Globus pallidus (tissue), 1 donor: ENCODE measurements at places on chromosomes 2 and 18.

DNA sequence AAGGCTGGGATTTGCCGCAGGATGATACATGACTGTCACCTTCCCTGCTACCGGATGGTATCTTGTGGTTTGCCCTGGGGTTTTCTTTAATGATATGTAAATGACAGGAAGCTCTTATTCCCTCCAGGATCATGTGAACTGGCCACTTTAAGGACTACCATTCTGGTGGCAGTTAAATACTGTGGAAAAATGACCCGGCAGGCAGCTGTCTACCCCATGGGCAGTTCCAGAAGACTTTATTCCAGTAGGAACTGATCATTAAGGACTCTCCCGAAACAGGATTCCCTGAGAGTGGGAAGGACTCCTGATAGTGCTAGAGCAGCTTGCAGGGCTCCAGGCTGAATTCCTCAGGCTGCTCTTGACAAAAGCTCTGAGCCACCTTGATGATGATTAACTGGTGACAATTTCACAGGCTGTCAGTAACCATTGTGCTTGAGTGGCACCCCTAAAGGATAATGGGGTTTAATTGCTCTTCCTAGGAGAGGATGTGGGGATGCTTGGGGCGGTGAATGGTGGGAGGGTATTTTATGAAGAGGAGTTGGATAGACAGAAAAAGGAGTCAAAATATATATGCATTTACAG is 212.0 kb downstream of the CPS1 start:
- DNase-seq, result no peak

- DNase-seq, result no peak
Measured at GRCh38 chr2:236639461-236640235, 70.0 kb downstream of the ACKR3 start.

- no peak for DNase-seq
Measured at GRCh38 chr2:221676566-221677172, 104.6 kb upstream of the EPHA4 start.

DNA sequence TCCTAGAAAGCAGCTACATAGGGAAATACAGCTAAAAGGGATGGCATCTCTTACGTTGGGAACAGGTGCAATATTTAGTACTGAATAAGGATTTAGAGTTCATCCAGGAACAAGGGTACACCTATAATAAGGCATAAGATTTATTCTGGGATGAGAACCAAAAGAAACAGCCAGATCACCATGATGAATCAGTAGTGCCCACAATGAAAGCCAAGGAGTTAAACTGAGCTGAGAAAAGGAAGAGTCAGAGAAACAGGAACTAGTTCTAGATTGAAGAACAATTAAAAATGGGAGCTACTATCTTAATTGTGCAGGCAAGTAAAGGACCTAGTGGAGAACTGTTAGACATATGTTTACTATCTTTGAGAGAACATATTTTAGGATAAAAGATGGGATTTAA is 692.3 kb downstream of the LRP1B start:
- DNase-seq, result no peak

GRCh38 chr2:104840893-104841585 is 12.9 kb upstream of the POU3F3 start:
- no peak for DNase-seq

DNA sequence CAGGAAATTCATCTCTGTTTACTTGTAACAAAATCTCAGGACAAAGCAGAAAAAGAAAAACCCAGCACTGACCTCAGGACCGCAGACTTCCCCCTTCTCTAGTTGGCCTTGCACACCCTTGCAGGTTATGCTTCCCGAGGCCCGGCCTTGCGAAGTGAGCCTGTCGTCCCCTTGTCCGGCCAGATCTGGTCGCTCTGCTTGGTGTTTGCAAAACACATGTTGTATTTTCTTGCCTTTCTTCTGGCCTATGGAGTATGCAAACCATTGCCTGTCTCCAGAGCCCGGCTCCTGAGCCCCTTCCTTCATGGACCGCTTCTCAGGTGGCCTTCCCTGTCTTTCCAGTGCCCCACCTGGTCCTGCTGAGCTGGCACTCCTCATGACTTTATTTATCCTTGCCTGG is 4.8 kb downstream of the IMPA2 start:
- DNase-seq, result no peak

DNA sequence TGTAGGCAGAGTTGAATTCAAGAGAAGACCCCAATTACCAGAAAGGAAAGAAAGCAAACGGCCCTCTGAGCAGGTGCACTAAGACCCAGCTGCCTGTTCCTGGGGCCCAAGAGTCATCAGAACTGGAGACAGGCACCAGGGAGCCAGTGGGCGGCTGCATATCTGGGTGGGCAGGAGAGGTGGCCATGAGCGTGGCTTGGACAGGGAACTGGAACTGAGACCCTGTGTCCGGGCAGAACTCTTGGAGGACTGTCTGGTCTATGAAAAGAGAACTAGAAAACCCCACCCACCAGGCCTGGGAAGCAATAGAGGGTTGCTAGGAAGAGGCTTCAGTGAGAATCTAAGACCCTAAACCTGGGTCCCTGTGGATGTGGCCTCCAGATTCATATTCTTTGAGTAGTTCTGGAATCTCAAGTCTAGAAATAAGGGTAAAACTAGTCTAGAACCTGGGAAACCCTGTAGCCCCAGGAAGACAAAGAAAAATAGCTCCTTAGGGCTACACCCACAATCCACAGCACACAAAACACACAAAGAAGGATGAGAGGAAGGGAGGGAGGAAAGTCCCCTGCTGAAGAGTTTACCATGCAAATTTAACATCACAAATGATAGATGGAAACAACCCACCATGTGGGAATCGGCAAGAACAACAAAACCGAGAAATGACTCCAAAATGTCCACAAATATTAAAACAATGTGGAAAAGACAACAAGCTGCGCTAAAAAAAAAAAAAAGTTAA is 147.0 kb downstream of the HDAC4 start:
- DNase-seq, result no peak

DNA sequence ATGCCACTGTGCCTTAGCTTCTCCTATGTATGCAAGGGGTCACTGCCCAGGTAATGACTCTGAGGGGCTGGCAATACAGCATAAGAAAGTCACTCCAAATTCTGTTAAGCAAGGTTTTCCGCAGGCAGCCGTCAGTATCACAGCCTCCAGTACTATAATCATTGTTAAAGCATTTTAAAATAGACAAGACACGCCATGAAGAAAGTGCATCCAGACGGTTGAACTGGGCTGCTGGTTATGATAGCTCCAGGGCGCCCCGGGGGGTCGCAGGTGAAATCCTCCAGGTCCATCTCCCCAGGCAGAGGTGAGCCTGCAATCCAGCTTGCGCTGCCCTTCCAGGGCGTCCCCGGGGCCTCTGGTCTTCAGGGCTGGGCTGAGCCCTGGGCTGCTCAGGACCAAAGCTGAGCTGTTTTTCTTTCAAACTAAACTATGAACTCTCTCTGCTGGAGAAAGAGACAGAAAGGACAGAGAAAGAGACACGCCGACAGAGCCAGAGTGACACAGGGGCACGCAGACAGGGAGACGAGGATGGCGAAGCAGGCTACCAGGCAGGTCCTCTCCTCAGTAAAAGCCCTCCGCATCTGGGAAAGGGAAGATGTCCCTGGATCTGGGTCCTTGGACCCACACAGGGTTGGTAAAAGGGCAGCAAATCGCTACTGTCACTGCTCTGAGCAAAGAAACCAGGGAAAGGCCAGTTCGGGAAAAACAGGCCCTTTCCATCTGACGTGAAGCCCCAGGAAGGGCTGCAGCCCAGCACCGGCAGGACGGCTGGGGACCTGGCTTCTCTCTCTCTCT is 2.1 kb upstream of the TWIST2 start:
- no peak for DNase-seq

DNA sequence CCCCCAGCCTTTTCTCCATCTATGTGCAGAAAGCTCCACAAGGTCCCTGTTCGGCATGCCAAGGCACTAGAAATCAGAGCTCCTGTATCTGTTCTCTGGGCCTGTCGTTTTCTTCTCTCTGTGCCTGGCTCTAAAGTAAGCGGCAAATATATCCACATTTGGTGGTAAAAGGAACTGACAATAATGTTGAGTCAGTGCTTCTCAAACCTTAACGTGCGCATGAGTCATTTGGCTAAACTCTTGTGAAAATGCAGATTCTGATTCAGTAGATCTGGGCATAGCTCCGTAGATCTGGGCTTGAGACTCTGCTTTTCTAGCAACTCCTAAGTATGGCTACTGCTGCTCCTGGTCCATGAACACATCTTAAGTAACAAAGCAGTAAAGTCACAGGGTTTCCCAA is 16.5 kb upstream of the ACSL3 start:
- DNase-seq, result no peak

GRCh38 chr2:54279385-54279784 is 23.4 kb upstream of the TSPYL6 start:
- DNase-seq, result no peak

GRCh38 chr2:142472382-142472781 is 341.6 kb upstream of the LRP1B start:
- no peak for DNase-seq

- DNase-seq, result no peak
Measured at GRCh38 chr2:170282851-170283250, 104.9 kb downstream of the MYO3B start.

- DNase-seq, result no peak
Measured at GRCh38 chr18:63467699-63468098, 9.1 kb upstream of the SERPINB5 start.

- peak; percentile 2 for DNase-seq
Measured at GRCh38 chr2:135473567-135473966, 57.5 kb downstream of the ZRANB3 start.

GRCh38 chr2:227759411-227760118 is 13.9 kb downstream of the SCYGR8 start:
- DNase-seq, result no peak

GRCh38 chr18:63099848-63100629 is 219.5 kb downstream of the BCL2 start:
- DNase-seq, result no peak

GRCh38 chr2:144320491-144320890 is 199.4 kb downstream of the ZEB2 start:
- DNase-seq, result no peak

GRCh38 chr18:12362473-12363174 is 14.4 kb downstream of the AFG3L2 start:
- no peak for DNase-seq

- DNase-seq, result no peak
Measured at GRCh38 chr2:43070030-43070429, 156.4 kb downstream of the ZFP36L2 start.

- no peak for DNase-seq
Measured at GRCh38 chr2:28135324-28135723, 244.8 kb downstream of the BABAM2 start.

DNA sequence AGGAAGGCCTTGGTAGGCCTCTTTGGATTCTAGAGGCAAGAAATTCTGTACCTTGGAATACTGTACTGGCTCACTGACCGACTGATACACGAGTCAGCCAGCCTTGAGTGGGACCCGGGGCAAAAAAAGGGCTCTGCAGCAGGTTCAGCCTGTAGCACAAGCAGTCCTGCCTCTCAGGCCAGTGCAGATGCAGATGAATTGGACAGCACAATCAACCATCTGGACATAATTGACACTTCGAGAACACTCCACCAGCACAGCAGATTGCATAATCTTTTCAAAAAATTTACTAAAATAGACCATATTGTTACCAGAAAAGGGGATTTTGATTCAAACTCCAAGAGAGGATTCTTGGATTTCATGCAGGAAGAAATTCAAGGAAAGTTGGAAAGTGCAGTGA is 241.6 kb downstream of the RPIA start:
- no peak for DNase-seq

DNA sequence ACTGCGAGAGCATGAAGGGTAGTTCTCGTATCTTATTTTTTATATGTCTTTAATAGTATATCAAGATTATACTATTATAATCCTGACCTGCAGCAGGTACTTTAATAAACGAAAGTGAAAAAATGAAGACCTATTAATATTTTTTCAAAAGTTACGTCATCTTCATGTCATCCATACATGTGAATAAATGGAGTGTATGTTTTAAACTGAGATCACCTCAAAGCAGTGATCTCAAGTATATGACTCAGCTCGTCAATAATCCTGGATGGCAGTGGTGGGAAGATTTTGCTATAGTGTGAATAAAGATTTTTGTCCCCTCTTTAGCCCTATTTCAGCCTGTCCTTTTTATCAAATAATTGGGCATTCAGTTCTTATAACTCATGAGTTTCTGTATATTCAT is 166.3 kb upstream of the FBXO11 start:
- DNase-seq, result no peak
